ENCODE measurements at places on chromosomes 13 and 19.

DNA sequence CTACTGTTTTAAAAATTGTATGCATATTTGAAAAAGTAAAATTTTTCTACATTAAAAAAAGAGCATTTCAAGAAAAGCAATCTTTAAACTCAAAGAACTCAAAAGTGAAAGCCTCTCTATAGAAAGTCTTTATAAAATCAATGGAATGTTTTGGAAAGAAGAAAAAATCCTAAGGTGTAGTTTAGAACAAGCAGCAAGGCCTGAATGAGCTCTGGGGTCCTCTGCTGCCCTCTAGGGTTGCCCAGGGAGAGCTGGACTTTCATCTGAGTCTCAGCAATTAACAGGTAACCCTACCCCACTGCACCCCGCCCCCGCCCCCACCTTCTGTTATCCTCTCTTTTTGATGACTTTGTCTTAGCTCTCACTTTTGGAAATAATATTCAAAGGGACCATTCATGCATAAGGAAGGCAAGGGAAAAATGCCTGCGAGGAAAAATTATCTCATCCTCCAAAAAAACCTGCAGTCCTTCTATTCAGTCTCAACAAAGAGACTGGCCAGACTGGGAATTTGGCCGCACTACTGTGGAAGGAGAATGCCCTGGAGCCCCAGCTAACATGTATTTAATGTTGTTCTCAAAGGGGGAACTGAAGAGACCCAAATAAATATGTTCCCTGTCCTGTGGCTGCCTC lies 24.1 kb downstream of the SLC25A30 start:
- DNase-seq, result peak; percentile 83

GRCh38 chr13:25187596-25187995 lies 15.5 kb upstream of the AMER2 start:
- peak; percentile 21 for DNase-seq

DNA sequence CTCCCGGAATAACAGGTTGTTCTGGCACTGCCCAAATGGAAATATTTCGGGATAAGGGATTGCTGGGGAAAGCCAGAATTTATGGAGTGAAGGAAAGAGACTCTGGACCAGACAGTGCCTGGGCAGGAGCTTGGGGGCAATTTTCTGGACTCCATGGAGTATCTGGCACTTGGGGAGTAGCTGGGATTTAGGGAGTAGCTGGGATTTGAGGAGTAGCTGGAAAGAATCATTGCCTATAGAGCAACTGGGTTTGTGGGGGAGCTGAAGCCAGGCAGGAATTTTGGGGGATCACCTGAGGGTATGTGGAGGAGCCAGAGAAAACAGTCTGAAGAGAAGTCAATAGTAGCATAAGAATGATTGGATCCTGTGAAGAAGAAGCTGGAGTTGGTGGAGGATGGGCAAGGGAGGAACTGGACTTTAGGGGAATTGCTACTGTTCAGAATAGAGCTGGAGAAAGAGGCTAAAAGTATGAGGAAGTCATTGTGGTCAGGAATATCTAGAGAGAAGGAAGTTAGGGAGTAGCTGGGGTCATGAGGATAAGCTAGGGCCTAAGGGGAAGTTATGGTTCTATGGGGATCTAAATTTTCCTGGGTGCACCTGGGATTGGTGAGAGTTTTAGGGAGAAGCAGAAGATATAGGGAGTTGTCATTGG lies 14.8 kb downstream of the FSD1 start:
- no peak for DNase-seq

GRCh38 chr13:46687810-46688209 lies 109.2 kb downstream of the ESD start:
- DNase-seq, result peak; percentile 36

DNA sequence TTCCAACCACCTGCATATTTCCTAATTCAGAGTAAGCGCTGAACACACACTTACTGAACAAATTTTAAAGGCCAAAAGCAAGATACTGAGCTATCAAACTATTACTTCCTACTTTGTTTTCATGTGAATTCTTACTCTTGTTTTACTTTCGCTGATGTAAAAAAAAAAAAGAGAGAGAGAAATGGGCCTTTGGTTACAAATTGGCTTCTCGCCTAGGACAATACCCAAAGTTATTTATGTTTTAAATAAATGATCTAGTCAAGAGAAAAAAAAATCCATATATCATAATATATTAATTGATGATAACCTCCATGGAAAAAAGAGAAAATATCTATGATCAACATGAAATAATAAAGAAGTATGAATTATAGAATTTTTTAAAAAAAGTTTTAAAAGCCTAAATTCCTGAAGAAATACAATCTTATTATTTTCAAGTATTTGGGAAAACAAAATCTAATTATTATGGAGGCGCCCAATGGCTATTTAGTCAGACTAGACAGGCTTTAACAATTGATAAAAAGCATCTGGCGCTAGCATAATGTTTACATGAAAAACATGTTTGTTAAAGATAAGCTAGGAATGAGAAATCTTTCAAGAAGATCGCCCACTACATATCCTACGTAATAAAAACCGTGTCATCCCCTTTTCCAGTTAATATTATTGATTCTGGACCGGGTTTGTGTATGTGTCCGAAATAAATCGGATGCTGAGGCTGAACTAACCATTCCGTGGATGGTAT lies 9.0 kb downstream of the COL4A1 start:
- no peak for DNase-seq

GRCh38 chr19:33795370-33796163 lies 1.1 kb upstream of the KCTD15 start:
- peak; percentile 88 for DNase-seq

GRCh38 chr19:1856698-1857603 lies 6.4 kb downstream of the KLF16 start:
- peak; percentile 70 for DNase-seq

DNA sequence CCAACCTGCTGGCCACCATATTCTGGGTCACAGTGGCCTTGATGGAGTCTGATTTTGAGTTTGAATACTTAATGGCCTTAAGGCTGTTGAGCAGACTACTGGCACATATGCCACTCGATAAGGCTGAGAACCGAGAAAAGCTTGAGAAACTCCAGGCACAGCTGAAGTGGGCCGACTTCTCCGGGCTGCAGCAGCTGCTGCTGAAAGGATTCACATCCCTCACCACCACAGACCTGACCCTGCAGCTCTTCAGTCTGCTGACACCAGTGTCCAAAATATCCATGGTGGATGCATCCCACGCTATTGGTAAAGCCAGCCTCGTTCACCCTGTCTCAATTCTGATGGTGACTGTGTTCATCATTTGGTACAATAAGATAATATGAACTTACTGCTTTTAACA lies 77.5 kb downstream of the ZAR1L start:
- no peak for DNase-seq

- DNase-seq, result peak; percentile 63
Measured at GRCh38 chr19:18613589-18614234, 1.0 kb downstream of the TMEM59L start.

GRCh38 chr19:1105008-1105872 lies 1.4 kb downstream of the GPX4 start:
- DNase-seq, result peak; percentile 43

- no peak for DNase-seq
Measured at GRCh38 chr19:41904118-41904870, 21.3 kb downstream of the ARHGEF1 start.

- no peak for DNase-seq
Measured at GRCh38 chr19:31331536-31331935, 17.7 kb downstream of the TSHZ3 start.

DNA sequence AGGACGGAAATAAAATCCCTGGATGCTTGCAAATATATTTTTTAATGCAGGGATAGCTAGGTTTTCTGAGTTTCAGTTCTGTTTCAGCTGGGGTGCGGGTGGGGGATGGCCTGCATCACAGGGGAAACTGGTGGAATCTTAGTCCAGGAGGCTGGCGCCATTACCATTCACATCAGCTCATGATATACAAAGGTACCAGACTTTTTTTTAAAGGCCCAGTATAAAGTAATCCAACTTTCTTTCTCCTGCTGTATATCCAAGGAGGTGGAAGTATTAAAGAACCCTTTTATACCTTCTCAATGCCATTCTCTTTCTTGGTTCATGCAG lies 343.8 kb downstream of the KCNRG start:
- DNase-seq, result no peak

DNA sequence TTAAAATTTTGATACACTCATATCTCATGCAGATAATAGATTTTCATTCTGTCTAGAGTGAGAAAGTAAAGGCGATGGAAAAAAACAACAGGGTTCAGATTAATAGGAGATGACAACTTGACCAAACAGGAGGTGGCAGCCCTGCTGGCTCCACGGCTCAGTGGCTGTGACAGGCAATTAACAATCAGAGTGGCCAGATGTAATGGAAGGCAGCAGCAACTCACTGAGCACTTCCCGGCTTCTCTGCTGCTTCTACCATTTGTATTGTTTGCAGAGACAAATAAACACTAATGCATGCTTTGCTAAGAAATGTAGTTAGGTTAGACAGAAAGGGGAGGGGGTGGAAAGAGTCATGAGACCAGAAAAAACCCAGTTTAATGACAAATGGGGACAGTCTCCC lies 473.0 kb upstream of the SLC10A2 start:
- peak; percentile 90 for DNase-seq

DNA sequence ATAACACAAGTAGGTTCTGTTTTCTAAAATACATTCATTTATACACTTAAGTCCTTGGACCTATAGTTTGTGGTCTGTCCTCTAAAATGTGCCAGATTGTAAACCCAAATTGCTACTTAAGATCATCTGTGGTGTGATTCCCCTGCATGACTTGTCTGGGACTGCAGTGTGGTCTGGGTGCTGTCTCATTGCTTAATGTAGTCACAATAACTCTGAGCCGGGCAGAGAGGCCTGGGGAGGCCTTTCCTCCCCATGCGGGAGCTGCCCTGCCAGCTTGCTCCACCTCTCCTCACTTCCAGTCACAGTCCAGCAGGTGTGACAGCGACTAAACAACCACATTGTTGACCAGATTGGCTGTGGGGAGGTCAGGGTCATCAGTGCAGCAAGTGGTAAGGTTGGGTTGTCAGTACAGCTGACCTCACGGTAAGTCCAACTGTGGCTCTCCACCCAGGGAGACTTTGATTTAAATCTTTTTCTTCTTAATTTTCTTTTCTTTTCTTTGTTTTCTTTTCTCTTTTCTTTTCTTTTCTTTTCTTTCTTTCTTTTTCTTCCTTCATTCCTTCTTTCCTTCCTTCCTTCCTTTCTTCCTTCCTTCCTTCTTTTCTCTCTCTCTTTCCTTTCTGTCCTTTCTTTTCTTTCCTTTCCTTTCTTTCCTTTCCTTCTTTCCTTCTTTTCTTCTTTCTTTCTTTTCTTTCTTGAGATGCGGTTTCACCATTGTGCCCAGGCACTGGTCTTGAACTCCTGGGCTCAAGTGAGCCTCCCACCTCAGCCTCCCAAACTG lies 4.4 kb upstream of the TUBA3C start:
- no peak for DNase-seq

DNA sequence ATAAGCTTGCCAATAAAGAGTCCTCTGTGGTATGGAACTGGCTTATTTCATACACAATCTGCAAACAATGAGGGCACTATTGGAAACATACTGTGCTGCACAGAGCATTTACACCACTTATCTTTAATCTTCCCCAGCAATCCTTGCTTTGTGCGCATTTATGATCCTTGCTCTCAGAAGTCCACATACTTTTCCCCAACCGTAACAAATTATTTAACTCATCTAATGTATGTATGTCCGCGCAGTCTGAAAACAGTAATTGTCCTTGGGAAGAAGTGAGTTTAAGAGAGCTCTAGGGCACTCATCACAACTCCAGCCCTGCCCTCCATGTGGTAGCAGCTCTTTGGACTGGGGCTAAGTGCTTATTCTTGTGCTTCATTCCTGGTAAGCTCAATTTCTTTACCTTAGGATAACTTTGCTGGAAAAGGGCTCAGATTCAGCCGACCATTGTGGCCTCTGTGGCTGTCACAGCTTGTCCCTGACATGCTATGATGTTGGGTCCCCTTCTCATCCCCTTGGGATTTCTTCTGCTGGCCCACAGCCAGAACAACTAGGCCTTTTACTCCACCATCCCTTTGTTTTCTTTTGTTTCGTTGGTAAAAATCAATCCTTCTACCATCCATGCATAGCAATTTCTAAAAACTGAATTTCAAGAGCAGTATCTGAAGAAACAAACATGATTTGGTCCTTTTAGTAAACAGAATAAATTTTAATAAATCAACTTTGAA lies 152.7 kb downstream of the TNFRSF19 start:
- peak; percentile 28 for DNase-seq

DNA sequence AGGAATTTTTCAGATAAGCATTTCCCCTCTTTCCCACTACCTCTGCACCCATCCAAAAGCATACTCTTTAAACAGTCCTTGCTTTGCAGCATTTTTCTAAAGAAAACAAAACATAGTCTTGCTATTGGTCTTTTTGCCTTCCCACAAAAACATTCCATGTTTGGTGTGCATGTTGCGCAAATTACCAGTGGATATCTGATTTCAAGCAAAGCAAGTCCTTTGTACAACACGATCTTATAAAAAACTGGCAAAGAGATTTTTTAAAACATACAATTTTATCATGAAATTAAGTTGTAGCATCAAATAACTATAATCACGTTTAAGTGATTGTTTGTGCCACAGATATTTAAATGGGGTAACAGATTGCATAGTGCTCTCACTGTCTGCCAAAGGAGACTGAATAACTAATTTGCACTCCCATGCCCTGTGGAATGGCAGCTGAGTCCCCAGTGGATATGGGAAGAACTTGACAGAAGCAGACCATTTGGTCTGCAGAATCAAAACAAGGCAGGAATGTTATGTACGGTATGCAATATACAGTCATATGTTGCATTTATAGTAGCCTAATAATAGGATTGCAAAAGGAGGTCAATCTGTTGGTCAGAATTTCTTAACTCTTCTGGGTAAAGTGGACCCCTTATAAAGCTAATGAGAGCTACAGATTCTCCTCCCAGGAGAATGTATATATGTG lies 285.7 kb downstream of the TBC1D4 start:
- DNase-seq, result no peak

- no peak for DNase-seq
Measured at GRCh38 chr19:5450482-5451126, 4.6 kb upstream of the ZNRF4 start.

DNA sequence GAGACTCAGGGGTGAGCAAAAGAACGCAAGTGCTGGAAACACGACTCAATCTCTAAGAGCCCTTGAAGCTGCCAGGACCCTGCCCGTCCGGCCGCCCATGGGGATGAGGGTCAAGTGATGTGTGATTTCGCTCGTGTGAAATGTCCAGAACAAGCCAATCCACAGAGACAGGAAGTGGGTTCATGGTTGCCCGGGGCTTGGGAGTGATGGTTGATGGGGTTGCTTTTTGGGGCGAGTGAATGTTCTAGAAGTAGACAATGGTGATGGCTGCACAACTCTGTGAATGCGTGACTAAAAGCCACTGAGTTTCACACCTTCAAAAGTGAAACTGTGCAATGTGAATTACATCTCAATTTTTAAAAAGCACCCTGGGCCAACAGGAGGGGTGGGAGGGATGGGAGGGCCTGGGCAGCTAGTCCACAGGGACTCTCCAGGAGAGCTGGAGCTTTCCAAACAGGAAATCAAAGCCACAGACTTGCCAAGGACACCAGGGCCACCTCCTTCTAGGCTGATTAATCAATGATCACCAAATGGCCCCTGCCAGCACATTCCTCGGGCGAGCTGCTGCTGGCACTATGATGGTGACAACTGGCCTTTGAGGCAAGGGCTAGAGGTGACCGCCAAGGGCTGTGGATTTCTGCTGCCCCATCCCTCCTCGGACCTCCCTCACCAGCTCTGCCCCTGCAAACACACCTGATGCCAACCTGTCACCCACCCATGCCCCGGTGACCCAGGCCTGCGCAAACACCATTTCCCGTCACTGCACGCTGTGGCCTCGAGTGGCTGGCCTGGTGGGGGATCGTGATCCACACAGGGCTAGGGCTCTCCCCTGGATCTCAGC lies 14.0 kb downstream of the DPP9 start:
- DNase-seq, result no peak

- DNase-seq, result peak; percentile 46
Measured at GRCh38 chr19:49684251-49684982, 5.0 kb upstream of the ADM5 start.

Measured in NCI-H82 (cell line).